ENCODE measurements at places on chromosomes 3 and 15. TPM values are rescaled to one million over a fixed set of nuclear protein-coding genes. Genes with fewer than 3 reads are reported as not detected.

SPINK8 gene
- not detected for total RNA-seq

ITIH4 gene
- 0.66 TPM for total RNA-seq

GALNT15 gene
- total RNA-seq, result 3.4 TPM

TSEN2 gene
- total RNA-seq, result 18.1 TPM

SOX2 gene
- not detected for total RNA-seq

MAPK6 gene
- total RNA-seq, result 94.5 TPM

GOLGA8O gene
- 1.7 TPM for total RNA-seq

FBXW12 gene
- not detected for total RNA-seq

PCSK6 gene
- total RNA-seq, result 1.2 TPM

GRK7 gene
- under 0.01 TPM for total RNA-seq

CDHR4 gene
- total RNA-seq, result 0.12 TPM

C3orf22 gene
- not detected for total RNA-seq

RTF1 gene
- total RNA-seq, result 16.0 TPM

TGM4 gene
- total RNA-seq, result not detected

SH3GL3 gene
- total RNA-seq, result 0.11 TPM

C15orf62 gene
- total RNA-seq, result not detected

Measured in uterine smooth muscle cell (primary cell).